ENCODE measurements at places on chromosomes 1 and 21. TPM values are rescaled to one million over a fixed set of nuclear protein-coding genes. Genes with fewer than 3 reads are reported as not detected.

DNAJC28 gene
- 4.2 TPM for total RNA-seq

CNTN2 gene
- 10.0 TPM for total RNA-seq

CDK18 gene
- 1.4 TPM for total RNA-seq

CHIA gene
- total RNA-seq: 0.05 TPM

FCRL2 gene
- 0.23 TPM for total RNA-seq

Data from motor neuron (in vitro differentiated cells).